ENCODE measurements at places on chromosomes 2 and 18.

- no peak for DNase-seq
These were observed 186.4 kb downstream of the ANAPC1 start for GRCh38 chr2:111697560-111697959.

GRCh38 chr2:24020244-24020643 lies 10.4 kb downstream of the MFSD2B start:
- no peak for DNase-seq

GRCh38 chr2:183476490-183476889 lies 352.2 kb downstream of the NUP35 start:
- no peak for DNase-seq

DNA sequence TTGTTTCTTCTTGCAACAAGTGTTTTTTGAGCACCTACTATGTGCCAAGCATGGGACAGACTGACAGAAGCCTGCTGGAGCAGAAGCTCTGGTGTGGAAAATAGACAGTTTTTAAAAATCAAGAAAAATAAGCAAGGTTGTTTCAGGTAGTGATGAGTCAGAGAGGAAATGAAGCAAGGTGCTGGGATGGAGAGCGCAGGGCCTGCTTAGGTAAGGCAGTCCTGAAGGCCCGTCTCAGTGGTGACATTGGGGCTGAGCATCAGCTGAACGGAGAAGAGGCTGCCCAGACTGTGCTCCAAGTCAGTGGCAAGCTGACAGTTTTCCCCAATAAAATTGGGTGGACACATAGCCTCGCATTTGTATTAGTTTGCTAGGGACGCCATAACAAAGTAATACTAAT lies 263.6 kb downstream of the SS18 start:
- DNase-seq = no peak

DNA sequence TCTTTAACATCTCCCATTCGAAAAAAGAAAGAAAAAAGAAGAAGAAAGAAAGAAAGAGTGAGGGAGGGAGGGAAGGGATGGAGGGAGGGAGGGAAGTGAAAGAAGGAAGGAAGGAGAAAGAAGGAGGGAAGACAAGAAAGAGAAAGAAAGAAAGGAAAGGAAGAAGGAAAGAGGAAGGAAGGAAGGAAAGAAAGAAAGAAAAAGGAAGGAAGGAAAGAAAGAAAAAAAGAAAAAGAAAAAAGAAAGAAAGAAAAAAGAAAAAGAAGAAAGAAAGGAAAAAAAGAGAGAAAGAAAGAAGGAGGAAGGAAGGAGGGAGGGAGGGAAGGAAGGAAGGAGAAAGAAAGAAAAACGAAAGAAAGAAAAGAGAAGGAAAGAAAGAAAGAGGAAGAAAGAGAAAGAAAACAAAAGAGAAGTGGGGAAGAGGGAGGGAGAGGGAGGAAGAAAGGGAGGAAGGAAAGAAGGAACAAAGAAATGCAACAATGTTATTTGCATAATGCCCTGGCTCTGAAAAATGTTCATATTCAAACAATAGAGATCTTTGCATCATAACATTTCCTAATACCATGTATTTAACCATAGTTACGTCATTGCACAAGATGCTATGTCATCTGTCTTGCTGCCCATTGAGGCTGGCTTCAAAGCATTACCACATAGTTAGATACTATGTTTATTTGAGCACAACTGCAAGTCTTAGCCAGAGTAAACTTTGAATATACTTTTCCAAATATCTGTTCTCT lies 550.6 kb downstream of the DSC3 start:
- DNase-seq = no peak

- peak; percentile 16 for DNase-seq
These were observed 497.4 kb downstream of the TGIF1 start for GRCh38 chr18:3947383-3947782.

DNA sequence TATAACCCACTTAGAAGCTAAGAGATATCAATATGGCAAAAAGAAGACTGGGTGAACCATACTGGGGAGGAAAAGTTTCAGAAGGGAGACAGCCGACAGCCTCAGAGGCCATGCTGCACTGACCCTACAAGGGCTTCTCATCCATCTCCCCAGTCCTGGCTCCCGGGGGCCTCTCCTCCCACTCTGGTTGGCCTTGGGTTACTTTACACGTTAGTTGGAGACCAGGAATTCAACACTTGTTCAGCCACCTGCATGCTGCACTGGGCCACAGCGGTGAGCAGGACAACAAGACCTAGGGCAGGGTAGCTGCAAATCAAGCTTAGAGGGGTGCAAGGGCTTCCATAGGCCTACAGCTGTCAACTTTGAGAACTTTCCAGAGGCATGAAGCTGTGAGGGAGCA lies 28.6 kb upstream of the IL1R2 start:
- DNase-seq = no peak

DNA sequence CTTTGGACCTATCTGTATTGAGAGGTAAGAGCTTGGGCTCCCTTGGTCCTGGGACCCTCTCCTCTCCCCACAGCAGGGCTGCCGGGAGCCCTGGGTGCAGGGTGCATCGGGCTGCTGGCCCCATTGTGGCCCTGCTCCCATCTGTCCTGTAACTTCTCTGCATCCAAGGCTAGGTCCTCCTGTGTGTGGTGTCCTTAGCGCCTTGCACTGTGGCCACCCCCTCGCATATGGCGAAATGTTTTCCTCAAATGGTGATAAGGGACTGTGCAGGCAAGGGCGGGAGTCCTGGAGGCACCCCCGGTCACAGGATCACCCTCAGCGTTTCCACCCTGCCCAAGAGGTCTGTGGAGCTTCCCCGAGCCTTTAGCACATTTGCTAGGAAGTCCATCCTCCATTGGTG lies 208.2 kb downstream of the SH3RF3 start:
- DNase-seq = no peak

DNA sequence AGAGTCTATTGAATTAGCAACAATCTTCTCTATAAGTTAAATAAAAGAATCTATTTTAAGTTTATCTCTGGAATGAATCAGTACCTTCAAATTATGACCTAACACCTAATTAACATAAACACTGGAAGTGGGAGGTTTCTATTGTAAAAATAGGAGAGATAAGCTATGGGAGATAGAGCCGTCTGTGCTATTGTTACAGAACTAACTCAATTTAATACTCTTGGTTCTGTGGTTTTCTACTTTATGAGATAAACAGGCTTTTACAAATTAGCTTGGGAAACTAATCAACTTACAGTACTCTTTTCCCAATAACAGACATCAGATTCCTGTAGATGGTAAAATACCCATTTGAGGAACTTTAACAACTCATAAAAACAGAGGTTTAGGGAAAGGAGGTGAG lies 25.6 kb upstream of the STAT1 start:
- DNase-seq = no peak

DNA sequence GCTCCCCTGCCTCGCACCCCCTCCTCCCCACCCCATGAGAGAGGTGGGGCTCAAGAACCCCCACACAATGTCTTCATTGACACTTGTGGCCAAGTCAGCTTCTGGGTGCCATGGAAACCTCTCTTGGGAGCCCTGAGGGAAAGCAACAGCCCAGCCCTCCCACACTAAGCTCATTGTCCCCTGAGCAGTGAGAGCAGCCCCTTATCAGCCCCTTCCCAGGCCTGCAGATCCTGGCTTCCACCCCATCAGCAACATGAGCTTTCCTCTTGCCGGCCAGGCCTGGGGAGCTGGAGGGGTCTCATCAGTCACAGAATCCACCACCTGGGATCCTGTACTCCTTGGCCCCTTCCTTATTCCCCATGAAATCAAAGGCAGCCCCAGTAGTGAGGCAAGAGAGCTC lies 107.8 kb upstream of the ST3GAL5 start:
- DNase-seq = no peak

- DNase-seq = no peak
These were observed 170.9 kb downstream of the INHBB start for GRCh38 chr2:120516679-120517314.

GRCh38 chr2:241135737-241136136 lies 13.5 kb downstream of the PASK start:
- no peak for DNase-seq

GRCh38 chr2:40208463-40208862 lies 243.4 kb downstream of the SLC8A1 start:
- no peak for DNase-seq

DNA sequence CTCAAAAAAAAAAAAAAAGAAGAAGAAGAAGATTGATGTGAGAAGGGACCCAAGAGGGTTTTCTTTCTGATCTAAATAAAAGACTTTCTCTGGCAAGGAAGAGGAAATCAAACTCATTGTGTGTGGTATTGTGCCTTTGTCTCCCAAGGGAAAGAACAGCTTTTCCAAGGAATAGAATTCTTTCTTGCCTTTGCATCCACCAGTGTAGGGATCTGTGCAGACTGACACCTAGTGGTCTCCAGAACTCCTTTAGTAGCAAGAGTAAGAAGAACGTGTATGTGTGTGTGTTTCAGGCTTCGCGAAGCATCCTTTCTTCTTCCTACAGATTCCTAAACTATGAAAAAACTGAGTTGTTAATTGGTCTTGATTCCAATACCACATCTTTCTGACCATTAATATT lies 33.5 kb upstream of the CRIM1 start:
- no peak for DNase-seq

GRCh38 chr18:22469061-22469734 lies 51.5 kb upstream of the CTAGE1 start:
- DNase-seq = no peak

GRCh38 chr18:71194438-71194837 lies 905.6 kb downstream of the SOCS6 start:
- no peak for DNase-seq

DNA sequence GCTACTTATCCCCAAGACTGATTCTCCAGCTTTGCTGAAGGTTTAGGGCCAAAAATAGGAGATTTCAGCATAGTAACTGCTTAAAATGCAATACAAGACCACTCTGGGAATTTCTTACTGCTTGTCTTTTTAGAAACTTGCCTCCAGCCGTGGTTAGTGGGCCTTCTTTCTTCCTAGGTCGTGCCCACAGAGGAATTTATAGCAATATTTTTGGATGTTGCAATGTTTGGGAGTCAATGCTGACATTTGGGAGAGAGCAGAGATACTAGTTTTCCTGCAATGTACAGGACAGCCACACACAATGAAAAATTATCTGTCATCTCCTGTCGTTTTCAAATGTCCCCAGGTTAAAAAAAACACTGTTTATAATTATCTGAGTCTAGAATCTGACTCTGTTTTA lies 25.6 kb upstream of the CERS6 start:
- DNase-seq = no peak

- no peak for DNase-seq
These were observed 36.8 kb downstream of the CPS1 start for GRCh38 chr2:210593166-210593565.

DNA sequence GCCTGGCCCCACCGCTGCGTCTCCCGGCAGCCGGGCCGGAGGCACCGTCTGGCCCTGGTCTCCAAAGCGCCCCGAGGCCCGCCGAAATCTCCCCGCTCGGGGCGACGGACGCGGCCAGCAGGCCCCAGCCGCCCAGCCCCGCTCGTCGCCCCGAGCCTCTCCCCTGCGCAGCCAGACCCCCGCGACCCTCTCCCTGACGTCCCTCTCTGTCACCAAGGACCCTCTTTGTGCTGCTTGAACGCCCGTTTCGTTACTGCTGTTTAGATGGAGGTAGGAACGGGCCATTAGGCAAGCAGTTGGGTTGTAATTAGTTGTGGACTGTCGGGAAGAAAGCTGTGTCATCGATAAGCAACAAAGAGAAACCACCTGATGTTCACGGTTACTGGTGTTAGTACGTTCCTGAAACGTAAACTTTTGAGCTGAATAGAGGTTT lies 686 bp downstream of the UBXN4 start:
- DNase-seq = peak; percentile 68

Measured in GM20000 (cell line).